ENCODE measurements at places on chromosomes 6 and 20. TPM values are rescaled to one million over a fixed set of nuclear protein-coding genes. Genes with fewer than 3 reads are reported as not detected.

RIPOR2 gene
- 82.2 TPM for total RNA-seq

DNA sequence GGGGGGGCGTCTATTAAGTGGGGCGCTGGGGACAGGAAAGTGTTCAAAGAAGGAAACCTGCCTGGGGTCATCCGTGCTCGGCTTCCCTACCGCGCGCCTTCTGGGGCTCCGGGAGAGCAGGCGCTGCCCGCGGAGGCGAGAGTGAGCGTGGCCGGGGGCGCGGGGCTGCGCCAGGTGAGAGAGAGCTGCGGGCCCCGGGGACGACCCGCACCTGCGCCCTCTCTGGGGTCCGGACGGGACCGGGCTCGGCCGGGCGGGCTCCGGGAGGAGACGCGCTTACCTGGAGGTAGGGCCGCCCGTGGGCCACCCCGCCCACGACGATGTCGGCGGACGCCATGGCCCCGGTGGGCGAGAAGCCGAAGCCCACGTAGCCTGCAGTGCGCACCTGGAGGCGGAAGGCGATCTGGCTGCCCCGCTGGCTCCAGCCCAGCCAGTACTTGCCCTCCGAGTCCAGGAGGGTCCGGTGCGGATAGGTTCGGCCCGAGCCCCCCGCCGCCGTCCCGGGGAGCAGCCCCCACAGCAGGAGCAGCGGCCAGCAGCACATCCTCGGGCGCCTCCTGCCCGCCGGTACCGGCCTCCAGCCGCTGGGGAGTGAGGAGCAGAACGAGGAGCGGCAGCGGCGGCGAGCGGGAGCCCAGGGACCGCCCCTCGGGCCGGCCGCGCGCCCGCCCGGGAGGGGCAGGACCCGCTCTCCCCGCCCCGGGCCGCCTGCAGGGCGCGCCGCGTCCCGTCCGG is at the start of gene MOXD1:
Gene MOXD1 (minus strand): TSS at position 593 of the 735 bp plus-strand sequence. CDS start 49 bp downstream, at position 544.
- DNase-seq, result peak; percentile 61

DNA sequence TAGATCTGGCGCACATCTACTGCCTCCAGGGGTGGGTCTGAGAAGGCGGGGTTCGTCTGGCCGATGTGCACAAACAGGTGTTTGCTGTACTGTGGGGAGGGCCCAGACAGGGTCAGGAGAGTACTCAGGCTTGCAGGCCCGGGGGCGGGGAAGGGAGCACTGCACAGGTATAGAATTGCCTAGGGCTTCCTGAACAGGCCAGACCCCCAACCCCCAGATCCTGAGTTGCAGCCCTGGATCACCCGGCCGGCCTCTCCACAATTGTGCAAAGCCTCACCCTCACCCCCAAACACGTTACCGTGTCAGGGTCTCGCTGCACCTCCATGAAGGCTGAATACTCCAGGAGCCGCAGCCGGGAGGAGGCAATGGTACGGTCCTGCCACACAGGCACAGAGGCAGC is 7.8 kb downstream of the RPL10A start:
- no peak for DNase-seq

PRRT1 gene
- total RNA-seq, result 5.1 TPM

GRCh38 chr6:110392727-110393126 is 22.6 kb downstream of the DDO start:
- no peak for DNase-seq

- peak; percentile 42 for DNase-seq
These were observed 92.1 kb downstream of the FYN start for GRCh38 chr6:111781041-111781708.

- DNase-seq, result no peak
These were observed 31.5 kb upstream of the ADTRP start for GRCh38 chr6:11810039-11810541.
